ENCODE measurements at places on chromosomes 7 and 10. TPM values are rescaled to one million over a fixed set of nuclear protein-coding genes. Genes with fewer than 3 reads are reported as not detected.

Gene PI4K2A
- total RNA-seq, result 19.8 TPM

Gene CYP3A7
- total RNA-seq, result 0.32 TPM

Gene HMX3
- total RNA-seq, result not detected

Gene ODAD2
- 5.6 TPM for total RNA-seq

Gene PON3
- total RNA-seq, result not detected

Gene GIMAP8
- not detected for total RNA-seq

Gene BMPER
- 3.8 TPM for total RNA-seq

Gene CNNM1
- not detected for total RNA-seq

Gene CALHM1
- not detected for total RNA-seq

Gene TACC2
- total RNA-seq, result 20.3 TPM

Gene NUTM2D
- 1.6 TPM for total RNA-seq

Gene PLCE1
- total RNA-seq, result 2.8 TPM

Gene EPHA1
- total RNA-seq, result not detected

Gene RNLS
- total RNA-seq, result not detected

Gene PIK3CG
- total RNA-seq, result 2.1 TPM

Gene CPSF4
- 63.8 TPM for total RNA-seq

Gene TMEM229A
- not detected for total RNA-seq

Gene MYOF
- total RNA-seq, result 85.0 TPM

Gene GDF2
- not detected for total RNA-seq

Gene ABCB4
- total RNA-seq, result 1.1 TPM

Gene KAT6B
- total RNA-seq, result 7.1 TPM

Gene CRYGN
- total RNA-seq, result not detected

Gene PRLHR
- total RNA-seq, result not detected

Gene GIMAP7
- total RNA-seq, result not detected

Gene IDI2
- not detected for total RNA-seq
